Effector CD4-positive, alpha-beta T cell (primary cell): ENCODE measurements at places on chromosomes 3 and 15.

- DNase-seq: peak; percentile 6
Measured at GRCh38 chr3:4493941-4494894, 1.1 kb downstream of the ITPR1 start.

GRCh38 chr15:25859838-25860645, 3.1 kb downstream of the ATP10A start:
- peak; percentile 50 for DNase-seq

DNA sequence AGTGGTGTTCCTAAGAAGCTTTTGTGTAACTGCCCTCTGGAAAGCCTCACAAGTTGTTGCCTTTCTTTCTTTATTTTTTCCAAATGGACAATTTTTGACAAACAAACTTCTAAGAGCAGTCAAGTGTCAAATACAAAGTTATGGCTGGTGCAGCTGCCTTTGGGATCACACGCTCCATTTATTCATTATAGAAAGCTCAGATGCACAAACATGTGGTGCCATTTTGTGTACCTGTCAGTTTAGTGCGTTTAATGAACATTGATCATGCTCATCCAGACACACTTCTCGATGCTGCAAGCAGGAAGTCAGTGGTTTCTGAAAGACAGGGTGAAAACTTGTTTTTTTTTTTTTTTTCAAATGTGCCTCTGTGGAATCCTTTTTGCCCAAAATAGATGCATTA, 324.5 kb downstream of the CNTN4 start:
- no peak for DNase-seq

- DNase-seq: no peak
Measured at GRCh38 chr3:154175041-154175440, 53.9 kb downstream of the ARHGEF26 start.

GRCh38 chr3:119649761-119650160, 10.6 kb downstream of the POPDC2 start:
- no peak for DNase-seq

GRCh38 chr3:38578081-38578475, 71.4 kb downstream of the SCN5A start:
- DNase-seq: no peak

- no peak for DNase-seq
Measured at GRCh38 chr3:100780071-100780622, 70.9 kb downstream of the TFG start.

DNA sequence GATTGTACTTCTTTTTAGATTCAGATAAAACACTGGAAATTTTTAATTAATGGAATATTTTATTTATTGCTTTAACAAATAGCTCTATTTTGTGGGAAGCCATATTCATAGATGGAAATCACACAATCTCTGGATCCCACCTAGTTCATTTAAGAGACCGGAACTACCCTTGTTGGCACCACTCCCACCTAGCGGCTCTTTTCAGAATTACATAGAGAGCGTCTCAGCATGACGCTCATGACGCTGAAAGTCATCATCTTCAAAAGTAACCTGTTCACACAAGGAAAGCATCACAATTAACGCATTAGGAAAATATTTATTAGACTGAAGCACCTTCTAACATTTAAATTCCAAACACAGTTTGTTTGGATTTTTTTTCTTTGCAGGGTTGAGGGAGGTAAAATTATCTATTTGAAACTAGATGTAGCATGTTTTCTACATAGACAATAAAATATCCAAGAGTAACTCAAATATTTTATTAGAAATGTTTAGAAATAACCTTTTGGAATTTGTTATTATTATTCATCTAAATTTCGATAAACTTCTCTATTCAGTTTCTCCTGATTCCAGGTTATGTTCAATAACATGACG, 214.9 kb upstream of the ARRDC4 start:
- DNase-seq: no peak

DNA sequence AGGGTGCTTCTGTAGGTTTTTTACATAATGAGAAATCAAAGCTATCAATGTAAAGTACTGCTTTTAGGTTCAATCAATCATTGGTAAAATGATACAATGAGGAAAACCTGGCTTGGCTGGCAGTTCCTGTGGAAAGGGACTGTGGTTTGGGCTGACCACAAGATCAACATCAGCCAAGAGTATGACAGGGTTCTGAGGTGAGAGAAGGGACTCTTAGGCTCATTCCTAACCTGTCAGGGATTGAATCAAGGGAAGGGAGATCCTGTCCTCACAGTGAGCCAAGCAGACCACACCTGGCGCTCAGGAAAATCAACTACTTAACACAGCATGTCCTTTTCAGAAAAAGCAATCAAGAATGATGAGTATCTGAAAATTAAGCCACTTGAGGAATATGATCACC, 111.1 kb downstream of the MAGI1 start:
- DNase-seq: no peak

DNA sequence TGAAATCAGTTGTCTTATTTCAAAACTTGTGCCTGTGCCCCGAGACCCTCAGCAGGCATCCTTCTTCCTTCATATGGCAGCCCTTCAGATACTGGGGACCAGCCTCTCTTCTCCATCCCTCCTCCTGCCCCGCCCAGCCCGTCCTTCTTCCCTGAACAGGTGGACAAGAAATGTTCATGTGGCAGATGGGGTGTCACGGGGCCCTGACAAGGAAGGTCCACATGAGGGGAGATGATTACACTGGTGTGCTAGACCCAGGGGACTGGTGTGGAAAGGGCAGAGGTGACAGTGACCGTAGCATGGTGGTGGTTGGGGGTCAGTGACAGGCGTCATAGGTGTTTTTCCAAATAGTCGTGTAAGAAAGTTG, 150.9 kb downstream of the CHDH start:
- DNase-seq: no peak

- no peak for DNase-seq
Measured at GRCh38 chr15:38706956-38707355, 142.3 kb upstream of the RASGRP1 start.

DNA sequence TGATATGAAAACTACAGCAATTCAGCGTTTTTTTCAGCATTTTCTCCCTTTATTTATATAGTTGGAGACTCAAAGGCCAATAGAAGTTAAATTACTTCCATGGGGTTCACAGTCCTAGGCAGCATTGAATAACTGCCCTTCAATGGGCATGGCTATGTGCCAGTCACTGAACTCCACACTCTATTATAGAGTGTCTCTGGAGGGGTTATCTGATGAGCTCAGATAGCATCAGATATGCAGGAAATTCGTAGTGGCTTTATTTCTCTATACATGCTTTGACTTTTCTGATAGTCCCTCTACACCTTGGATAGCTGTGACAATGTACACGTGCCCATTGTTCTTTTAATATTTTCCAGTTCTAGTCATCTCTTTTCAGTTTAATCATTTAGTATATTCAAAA, 396.9 kb upstream of the CBLB start:
- DNase-seq: no peak

GRCh38 chr15:71761649-71762048, 48.7 kb upstream of the NR2E3 start:
- DNase-seq: no peak

- no peak for DNase-seq
Measured at GRCh38 chr15:50257924-50258323, 7.6 kb downstream of the HDC start.

GRCh38 chr3:139970526-139970925, 35.5 kb downstream of the CLSTN2 start:
- DNase-seq: no peak

- DNase-seq: no peak
Measured at GRCh38 chr3:24686808-24687207, 192.2 kb upstream of the THRB start.

DNA sequence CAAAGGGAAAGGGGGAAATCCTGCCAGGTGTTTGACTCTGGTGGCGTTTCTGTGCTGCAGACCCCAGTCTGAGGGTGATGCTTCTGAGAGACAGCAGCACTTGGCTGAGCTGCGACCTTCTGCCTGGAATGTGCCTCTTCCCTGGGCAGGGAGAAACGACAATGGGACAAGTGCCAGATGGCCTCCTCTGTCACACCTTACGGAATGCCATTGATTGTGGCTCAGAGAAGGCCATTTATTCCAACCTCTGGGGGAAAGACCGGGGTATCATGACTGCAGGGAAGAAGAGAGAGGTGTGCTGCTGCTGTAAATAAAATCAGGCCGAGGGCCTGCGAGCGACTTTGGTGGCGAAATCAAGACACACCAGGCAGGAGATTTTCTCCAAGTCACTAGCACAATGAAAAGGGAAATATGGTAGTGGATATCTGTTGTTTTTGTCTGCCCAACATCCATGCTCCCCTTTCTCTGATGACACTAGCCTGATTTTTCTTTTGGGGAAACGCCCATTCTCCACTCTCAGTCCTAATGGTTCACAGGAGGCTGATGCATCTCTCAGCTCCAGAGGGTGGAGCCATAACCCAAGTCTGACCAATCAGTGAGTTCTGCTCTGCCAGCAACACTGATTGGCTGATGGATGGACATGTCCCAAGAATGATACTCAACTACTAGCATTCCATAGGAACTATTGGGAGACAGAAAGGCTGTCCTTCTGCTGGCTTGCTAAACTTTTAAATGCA, 336.1 kb downstream of the FOXP1 start:
- no peak for DNase-seq

GRCh38 chr3:174440253-174440701, 418.9 kb upstream of the NAALADL2 start:
- no peak for DNase-seq

DNA sequence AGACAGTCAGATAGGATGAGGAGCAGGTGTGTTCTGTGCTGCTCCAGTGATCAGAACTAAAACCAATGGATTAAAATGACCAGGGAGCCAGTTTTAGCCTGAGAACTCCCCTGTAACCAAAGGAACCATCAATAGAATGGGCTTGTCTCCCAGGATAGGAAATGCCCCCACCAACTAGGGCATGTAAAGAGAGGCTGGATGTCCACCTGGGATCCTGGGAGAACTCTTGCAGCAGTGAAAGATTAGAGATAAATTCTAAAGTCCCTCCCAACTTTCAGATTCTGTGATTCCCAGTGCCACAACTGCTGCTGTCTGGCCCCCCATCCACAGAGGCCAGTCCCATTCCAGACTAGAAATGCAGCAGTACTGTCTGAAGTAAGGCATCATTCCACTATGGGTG, 33.8 kb downstream of the HDC start:
- no peak for DNase-seq

- no peak for DNase-seq
Measured at GRCh38 chr3:56113908-56114307, 354.4 kb downstream of the ERC2 start.

DNA sequence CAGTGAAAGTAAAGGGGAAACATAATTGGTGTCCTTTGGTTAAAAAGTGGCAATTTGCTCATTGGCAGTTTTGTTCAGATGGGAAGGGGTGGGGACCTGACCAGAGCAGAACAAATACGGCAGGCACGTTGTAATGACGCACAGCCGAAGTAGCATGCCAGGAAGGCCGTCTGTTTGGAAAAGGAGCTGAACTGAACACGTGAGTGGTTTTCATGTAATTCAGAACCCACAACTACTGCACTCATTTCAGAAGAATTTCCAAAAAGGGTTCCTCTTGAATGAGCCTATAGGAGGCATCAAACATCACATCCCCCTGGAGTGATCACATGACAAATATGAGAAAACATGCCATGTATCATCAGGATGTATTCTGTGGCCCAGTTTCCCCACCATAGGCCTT, 42.9 kb upstream of the LMCD1 start:
- no peak for DNase-seq

DNA sequence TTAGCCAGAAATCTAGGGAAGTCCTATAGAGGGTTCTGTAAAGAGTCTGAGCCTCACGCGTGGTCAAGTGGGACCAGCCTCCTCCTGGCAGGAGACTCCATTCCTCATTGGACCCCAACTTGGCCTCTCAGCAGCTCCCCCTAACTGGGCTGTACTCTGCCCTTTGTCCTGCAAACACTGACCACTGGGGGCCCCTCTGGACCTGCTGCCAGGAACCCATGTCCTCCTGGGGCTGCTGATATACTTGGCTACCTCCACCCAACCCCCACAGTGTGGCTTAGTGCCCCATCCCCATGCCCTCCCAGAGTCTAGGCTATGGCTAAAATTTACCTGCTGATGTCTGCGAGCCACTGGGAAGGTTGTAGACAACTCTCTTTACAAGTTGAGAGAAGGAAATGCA, 62.7 kb downstream of the UBP1 start:
- no peak for DNase-seq
